Kidney tubule cell (primary cell): ENCODE measurements at places on chromosomes 7 and 10.

GRCh38 chr10:78251016-78251385 is 217.3 kb downstream of the RPS24 start:
- peak; percentile 76 for DNase-seq

DNA sequence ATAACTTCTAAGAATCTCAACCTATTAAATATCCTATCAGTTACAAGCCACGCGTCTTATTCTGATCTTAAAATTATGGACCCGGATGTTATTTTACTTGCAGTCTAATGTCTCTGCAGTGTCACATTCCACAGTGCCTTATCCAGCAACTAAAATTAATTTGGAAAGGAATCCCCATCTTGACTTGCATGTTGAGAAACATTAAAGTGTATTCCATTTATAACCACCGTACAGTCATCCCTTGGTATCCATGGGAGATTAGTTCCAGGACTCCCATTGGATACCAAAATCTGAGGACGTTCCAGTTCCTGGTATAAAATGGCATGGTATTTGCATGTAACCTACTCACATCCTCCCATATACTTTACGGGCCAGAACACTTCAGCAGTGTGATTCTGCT is 194.7 kb downstream of the ARHGAP21 start:
- no peak for DNase-seq

- DNase-seq, result peak; percentile 80
Measured at GRCh38 chr7:82443547-82444219, at the start of gene CACNA2D1. Gene CACNA2D1 (minus strand): TSS chr7:82443777.

- no peak for DNase-seq
Measured at GRCh38 chr7:99621271-99621670, 4.5 kb downstream of the ZSCAN25 start.

- no peak for DNase-seq
Measured at GRCh38 chr7:41114131-41114530, 588.8 kb downstream of the INHBA start.

DNA sequence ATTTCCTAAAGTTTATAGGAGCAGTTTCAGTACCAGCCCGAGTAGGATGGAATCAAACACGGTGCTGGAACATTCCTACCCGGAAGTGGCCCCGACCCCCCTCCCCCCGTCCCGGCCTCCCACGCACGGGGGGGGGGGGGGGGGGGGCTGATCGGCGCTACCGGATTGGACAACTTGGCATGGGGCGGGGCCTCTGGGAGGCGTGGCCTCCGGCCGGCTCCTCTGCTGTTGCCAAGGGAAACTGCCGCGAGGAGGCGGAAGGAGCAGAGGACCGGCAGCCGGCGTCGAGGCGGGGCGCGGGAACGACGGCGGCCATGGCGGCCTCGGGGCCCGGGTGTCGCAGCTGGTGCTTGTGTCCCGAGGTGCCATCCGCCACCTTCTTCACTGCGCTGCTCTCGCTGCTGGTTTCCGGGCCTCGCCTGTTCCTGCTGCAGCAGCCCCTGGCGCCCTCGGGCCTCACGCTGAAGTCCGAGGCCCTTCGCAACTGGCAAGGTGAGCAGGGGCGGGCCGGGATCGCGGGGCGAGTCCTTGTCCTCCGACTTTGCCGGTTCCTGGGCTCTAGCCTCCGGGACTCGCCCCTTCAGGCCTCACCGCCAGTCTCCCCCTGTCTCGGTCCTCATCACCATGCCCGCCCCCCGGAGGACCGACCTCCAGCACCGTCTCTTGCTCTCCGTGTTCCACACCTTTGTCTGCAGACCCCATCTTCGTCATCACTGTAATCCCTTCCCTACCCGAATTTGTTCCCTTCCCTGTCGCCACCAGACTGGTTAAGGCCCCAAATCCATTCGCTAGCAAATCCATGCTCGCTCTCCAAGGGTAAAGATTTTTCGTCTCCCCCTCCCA is at the start of gene RHBDD2:
Gene RHBDD2, plus strand, starts transcription at position 266 of the 843 bp plus-strand sequence. Its CDS starts 49 bp downstream, at position 315.
- peak; percentile 94 for DNase-seq

GRCh38 chr7:72030994-72031667 is 381.0 kb downstream of the CALN1 start:
- DNase-seq, result no peak

GRCh38 chr7:150801242-150801945 is 825 bp downstream of the TMEM176A start:
- no peak for DNase-seq

- no peak for DNase-seq
Measured at GRCh38 chr7:31775556-31775955, 88.5 kb downstream of the PPP1R17 start.

GRCh38 chr10:123014772-123015171 is 6.0 kb downstream of the ACADSB start:
- DNase-seq, result no peak

GRCh38 chr7:140079121-140079536 is 16.4 kb upstream of the PARP12 start:
- peak; percentile 49 for DNase-seq

DNA sequence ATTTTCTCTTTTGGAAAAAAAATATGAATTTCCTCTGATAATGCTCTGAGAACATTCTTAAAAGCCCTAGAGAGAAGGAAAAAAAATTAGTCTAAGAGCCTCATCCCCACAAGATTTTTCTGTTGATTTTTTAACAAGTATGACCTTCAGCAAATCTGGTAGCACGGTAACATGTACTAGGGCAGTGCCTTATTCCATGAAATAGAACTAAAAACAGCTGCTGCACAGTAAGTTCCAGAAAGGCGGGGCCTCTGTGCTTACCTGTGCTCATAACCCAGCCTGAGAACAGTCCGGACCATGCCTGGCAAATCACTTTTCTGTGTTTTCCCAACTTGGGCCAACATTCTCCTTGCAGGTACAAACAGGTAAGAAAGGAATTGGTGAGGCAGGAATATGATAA is 519.1 kb upstream of the AKR1E2 start:
- no peak for DNase-seq

- DNase-seq, result no peak
Measured at GRCh38 chr10:86226016-86226415, 140.6 kb downstream of the GRID1 start.

DNA sequence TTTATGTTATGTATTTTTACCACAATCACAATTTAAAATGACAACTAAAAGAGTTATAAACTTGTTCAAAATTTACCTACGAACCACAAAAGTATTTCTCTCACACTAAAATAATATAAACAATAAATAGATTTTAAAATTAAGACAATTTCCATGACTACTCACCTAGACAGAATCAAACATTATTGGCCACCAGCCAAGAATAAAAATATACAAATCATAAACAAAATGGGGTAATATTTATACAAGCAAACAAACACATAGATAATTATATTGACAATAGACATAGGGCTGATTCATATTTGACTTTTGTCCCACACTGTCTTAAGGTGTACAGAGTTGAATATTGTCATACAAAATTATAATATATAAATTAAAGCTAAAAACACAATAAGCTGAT is 119.6 kb upstream of the ZNF92 start:
- DNase-seq, result no peak

DNA sequence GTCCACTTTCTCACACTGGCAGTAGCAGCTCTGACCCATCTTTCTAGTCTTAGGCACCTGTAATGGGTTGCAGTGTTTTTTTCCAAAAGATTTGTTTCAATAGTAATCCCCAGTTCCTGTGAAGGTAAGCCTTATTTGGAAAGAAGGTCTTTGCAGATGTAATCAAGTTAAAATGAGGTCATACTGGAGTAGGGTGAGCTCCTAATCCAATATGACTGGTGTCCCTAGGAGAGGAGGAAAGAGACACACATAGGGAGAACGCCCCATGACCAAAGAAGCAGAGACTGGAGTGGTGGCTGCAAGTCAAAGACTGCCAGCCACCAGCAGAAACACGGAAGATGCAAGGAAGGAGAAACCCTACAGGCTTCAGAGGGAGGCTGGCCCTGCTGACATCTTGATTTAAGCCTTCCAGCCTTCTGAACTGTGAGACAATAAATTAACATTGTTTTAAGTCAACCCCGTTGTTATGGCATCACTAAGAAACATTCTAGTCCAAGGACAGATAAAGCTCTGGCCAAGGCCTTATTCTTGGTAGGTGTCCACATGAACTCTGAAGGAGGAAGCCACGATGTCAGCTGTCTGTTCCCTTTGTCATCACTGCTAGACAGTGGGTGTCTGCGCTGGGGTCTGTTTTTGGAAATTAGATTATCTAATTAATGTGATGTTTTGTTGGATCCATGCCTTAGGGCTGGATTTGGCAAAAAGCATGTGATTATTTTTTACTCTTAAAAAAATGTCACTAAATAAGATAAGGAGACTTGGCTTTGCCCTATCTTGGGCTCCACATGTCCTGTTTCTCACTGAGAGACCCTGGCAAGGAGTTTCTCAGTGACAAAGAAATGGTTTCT is 214.9 kb downstream of the KCNMA1 start:
- DNase-seq, result no peak

DNA sequence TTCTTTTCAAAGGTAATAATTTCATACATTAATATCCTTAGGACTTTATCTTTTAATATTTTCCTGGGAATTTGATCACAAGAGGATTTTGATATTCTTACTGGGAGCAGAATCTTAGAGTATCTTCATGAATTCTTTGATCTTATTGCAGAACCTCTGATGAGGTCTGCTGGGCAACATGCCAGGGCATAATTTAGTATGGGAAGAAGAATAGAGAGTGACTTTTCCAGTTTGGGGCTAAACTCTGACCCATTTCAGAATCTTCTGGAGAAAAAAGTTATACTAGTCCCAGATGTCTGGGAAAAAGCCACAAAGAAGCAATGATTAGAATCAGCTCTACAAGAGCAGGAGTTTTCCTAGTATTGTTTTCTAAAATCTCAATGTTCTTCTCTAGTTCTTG is 28.0 kb upstream of the RSU1 start:
- DNase-seq, result no peak

- DNase-seq, result no peak
Measured at GRCh38 chr7:4702961-4703512, 20.9 kb downstream of the FOXK1 start.

DNA sequence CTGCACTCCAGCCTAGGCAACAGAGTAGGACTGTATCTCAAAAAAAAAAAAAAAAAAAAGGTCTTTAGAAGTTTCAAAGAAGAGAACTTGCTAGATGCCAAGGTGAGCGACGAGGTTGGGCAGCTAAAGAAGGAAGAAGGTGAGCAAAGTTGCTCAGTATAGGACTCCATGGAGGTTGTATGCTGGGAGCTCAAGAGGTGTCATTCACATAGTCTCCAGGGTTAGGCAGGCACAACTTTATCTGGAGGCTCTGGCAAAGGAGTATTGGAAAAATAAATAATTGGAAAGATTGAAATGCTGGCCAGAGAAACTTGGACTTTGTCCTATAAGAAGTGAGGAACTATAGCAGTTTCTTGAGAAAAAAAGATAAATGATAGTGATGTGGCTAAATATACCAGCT is 74.5 kb downstream of the NRF1 start:
- DNase-seq, result no peak

- no peak for DNase-seq
Measured at GRCh38 chr7:252981-253380, 37.0 kb upstream of the FOXL3 start.

GRCh38 chr7:29839302-29839701 is 33.0 kb downstream of the WIPF3 start:
- DNase-seq, result peak; percentile 34

DNA sequence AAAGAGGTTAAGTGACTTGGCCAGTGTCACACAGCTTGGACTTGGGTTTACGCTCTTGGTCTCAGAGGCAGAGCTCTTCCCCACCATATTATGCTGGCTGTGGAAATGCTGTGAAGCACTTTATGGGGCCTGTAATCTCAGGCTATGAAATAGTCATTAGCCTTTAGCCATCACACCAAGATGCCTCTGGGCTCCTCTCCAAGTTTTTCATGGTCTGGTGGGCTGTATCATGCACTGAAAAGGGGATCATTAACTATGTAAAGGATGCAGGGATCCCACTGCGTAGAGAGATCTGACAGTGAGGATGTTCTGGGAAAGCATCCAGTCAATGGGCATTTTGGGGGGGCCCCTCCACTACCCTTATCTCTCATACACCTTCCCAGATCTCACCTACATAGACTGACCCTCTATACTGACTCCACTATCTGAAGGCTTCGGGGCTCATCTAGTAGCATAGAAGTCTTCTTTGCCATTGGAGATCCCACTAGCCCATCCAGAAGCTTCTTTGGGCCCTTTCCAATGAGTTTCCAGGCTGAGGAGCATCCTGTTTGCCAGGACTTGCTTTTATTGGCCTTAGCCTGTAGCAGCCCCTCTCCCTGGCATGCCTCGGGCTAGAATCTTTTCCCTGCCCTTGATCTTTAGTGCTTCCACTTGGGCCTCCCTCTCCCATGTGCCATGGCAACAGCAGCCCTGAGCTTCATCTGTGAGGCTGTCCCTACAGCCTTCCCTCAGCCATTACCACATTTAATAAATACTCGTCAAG is 19.6 kb downstream of the FRMPD2 start:
- peak; percentile 84 for DNase-seq

- no peak for DNase-seq
Measured at GRCh38 chr7:121510858-121511482, 114.9 kb upstream of the FAM3C start.

DNA sequence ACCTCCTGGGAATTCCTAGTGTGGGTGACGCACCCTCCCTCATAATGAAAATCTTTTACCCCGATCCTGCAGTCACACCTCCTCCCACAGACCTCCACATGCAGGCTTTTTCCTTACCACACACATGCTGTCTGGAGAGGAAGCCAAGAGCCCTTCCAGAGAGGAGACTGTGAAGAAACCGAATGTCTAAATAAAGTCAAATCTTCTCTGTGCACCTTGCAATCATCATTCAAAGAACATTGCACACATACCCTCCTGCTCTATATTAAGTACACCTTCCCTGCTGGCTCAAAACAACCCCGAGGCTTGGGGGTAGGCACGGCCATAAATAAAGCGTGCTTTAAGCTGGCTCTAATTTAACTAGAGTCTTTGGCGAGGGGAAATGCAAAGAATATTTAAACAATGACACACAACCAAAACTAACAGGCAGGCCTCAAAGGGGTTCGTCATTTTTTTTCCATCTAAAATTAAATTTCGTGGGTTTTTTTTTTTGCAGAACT is 34.9 kb downstream of the CALML3 start:
- DNase-seq, result no peak

DNA sequence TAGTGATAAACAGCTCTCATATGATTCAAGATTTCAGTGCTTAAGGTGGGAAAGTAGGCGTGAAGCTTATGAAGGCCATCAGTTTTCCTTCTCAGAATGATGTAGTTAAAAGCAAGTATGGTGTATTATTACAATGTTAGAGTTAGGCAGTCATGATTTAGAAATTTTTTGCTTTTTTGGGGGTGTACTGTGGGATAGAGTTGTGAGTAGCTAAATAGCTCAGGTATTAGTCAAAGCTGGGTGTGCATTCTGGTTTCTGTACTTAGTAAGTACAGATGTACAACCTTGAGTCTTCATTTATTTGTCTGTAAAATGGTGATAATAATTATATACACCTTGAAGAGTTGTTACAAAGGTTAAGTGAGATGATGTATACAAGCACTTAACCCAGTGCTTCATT is 52.2 kb downstream of the R3HCC1L start:
- peak; percentile 11 for DNase-seq

DNA sequence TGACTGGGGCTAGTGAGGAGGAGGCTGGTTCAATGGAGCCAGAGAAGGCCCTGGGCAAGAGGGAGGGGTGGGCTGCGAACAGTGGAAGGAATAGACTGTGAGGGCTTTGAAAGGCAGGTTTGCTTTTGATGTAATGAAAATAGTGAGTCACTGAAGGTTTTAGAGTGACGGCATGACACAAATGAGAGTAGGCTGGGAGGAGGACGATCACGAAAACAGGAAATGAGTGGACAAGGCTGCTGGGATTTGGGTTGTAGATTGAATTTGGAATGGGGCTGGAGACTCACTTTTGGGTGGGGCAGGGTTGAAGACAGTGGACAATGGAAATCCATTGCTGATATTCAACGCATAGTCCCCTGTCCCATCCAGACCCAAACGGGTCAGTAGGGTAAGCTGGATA is 139.6 kb downstream of the CDH23 start:
- no peak for DNase-seq
